ENCODE measurements at places on chromosomes 2 and 18.

DNA sequence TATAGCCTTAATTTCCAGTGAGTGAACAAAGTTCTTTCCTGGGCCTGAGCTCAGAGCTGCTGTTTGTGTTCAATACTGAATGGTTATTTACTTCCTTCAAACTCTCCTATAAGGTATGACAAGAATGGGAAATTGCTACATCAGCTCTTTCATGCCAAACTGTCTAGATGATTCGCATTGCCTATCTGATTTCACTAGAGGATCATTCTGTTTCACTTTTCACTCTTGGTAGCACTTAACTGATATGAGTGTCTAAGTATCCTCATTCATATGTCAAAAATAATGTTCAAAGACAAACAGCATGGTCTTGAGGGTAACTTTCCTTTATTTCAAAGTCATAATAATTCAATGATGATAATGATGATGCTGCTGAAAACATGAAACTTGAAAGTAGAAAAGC is 32.9 kb upstream of the SCG2 start:
- no peak for DNase-seq

GRCh38 chr2:129896226-129897100 is 83.0 kb upstream of the RAB6C start:
- DNase-seq: no peak

DNA sequence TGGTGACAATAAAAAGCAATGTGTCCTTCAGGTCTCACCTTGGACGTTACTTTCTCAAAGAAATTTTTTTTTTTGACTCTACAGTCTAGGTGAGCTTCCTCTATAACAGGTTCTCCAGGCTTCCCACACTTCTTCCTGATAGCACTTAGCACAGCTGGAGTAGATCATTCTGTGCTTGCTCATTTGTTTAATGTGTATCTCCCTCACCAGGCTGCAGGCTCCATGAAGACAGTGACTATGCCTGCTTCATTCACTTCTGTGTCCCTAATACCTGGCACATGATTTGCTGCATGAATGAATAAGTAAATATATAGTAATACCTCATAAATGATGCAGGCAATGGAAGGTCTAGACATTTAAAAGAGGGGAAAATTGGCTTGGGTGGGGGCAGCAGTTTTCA is 109.9 kb upstream of the CD302 start:
- no peak for DNase-seq

DNA sequence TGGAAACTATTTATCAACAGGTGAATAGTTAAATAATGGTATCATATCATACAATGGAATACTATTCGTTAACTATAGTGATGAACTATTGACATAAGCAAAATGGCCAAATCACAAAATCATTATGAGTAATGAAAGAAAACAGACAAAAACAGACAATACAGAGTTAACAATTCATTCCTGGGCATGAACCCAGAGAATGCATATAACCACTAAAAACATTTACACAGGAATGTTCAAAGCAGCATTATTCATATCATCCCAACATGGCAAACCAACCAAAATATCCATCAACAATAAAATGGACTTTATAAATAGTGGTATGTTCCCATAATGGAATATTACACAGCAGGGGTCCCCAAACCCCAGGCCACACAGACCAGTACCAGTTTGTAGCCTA is 131.2 kb upstream of the CYP1B1 start:
- no peak for DNase-seq

GRCh38 chr2:3294069-3294468 is 83.5 kb downstream of the EIPR1 start:
- DNase-seq: no peak

GRCh38 chr2:147002256-147002655 is 842.6 kb upstream of the ACVR2A start:
- no peak for DNase-seq

Data from C1 segment of cervical spinal cord (tissue), 14 donors.